Hematopoietic multipotent progenitor cell treated with erythropoietin and hydrocortisone succinate and interleukin-3 and kit ligand, for 17 days (in vitro differentiated cells): ENCODE measurements at places on chromosomes 11 and 22.

DNA sequence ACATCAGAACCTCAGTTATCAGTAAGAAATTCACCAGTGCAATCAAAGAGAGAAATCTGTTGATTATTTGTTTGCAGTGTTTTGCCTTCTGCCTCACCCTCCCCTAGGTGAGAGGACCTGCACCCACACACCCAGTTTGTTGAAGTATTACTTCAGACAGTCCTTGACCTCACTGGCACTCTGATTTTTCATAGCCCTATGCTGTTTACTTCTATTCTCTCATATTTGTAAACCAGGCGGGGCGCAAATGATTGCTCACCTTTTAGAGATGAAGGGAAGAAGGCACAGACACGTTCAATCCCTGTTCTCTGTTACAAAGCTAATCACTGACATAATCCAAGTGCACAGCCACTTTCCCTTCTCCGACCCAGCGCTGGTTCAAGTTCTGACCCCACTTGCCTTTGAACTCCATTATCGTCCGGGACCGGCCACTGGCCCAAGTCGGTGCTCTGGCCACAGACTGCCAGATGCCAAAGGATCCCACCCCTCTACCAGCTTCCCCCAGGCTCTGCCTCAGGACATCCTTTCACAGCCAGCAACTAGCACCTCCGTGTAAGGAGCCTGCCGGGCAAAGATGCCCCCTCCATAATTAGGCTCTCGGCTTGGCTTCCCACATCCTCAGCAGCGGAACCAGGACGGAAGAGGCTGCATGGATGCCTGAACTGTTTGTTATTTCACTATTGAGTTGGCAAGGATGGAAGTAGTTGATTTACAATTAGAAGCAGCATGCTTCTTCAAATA, 1.7 kb downstream of the ETS1 start:
- DNase-seq, result no peak

DNA sequence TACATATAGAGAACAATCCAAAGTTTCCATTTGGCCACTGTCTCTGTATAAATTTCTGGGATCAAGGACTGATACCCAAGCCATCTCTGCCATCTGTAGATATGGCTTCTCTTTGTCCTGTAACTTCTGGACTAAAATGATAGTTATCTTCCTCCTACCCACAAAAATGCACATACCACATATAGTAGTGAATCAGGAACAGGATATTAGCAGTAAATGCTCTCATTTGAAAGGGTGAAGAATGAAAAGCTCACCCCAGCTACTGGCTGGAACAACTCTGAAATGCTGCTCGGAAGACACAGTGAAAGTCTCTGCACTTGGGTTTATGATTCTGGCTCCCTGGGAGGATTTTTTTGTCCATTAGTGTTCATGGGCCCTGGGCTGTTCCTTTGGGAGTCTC, 856.4 kb upstream of the LRRC4C start:
- no peak for DNase-seq

DNA sequence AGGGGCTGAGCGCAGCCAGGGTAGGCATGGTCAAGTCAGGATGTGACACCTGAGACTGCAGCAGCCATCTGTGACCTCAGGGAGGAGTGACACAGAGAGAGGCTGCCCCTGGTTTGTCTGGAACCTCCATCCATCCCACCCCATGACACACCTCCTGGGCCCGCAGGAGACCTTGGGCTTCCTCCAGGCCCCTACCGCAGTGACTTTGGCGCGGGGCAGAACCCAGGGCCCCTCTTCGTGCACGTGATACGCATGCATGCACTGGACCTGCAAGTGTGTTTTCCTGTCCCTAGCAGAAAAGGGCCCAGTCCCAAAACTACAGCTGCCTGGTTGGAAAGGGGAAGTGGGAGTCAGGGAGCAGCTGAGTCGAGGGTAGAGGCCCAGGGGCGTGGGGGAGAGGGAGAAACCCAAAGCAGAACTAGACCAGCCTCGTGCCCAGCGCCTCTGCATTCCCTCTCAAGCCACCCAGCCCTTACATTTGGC, 7.9 kb upstream of the CYTH4 start:
- DNase-seq, result no peak

GRCh38 chr11:114586797-114587196, 8.8 kb downstream of the NXPE4 start:
- peak; percentile 25 for DNase-seq

- DNase-seq, result no peak
Measured at GRCh38 chr11:121329781-121330395, 37.3 kb downstream of the SC5D start.

- DNase-seq, result no peak
Measured at GRCh38 chr22:47564651-47565434, 802.4 kb downstream of the TBC1D22A start.

DNA sequence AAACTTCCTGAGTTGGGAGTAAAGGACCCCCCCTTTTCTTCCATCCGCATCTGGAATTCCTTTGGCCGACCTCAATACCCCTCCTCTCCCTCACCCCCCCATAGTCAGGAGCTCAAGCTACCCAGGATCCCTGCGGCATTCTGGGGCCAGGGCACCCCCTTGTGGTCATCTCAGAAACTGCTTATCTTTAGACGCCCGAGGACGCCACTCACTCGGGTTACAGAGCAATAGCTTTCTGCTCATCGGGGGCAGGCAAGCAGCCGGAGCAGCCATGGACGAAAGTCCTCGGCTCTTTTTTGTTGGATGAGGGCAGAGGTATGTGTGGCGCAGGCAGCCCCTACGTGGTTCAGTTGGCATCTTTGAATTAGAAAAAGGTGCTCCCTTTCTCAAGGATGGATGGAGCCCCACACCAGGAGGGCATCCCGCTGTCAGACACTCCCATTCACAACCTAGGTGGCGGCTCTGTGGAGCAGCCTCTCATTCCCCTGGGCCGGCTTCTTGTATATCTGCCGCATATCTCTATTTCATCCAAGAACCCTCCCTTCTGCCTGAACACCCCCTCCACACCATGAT, 2.3 kb downstream of the C1QTNF5 start:
- peak; percentile 79 for DNase-seq

DNA sequence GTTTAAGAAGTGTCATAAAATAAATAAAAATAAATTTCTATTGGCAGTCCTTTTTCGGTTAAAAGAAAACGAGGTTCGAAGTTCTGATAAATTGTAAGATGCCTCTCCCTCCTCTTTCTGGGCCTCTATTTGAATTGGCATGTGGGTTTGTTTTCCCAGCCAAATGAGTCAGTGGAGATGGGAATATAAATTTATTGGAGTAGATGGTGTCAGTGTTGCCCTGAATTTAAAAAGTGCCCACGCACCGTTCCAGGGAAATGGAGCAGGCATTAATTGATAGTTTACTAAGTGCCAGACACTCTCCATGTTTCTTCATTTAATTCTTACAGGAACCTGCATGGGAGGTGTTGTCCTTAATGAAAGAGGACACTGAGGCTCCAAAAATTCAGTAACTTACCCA, 119.2 kb downstream of the FEZ1 start:
- DNase-seq, result no peak

- DNase-seq, result no peak
Measured at GRCh38 chr22:42365111-42365865, 66.9 kb downstream of the NFAM1 start.

- DNase-seq, result no peak
Measured at GRCh38 chr11:134026655-134027343, 42.1 kb upstream of the JAM3 start.

GRCh38 chr11:95143106-95143681, 53.5 kb downstream of the ENDOD1 start:
- peak; percentile 37 for DNase-seq

DNA sequence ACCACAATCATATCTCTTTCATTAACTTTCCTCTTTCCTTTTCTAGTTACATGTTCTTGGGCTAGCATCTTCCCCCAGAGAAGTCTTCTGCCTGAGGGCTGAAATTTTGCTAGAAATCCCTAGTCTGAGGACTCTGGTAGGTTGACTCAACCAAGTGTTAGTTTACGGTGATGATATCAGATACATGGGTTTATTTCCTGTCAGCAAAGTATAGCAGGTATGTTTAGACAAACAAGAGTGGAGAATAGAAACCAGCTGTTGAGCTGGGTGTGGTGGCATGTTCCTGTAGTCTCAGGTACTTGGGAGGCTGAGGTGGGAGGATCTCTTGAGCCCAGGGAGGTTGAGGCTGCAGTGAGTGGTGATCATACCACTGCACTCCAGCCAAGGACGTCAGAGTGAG, 11.2 kb downstream of the FOLR1 start:
- DNase-seq, result no peak

DNA sequence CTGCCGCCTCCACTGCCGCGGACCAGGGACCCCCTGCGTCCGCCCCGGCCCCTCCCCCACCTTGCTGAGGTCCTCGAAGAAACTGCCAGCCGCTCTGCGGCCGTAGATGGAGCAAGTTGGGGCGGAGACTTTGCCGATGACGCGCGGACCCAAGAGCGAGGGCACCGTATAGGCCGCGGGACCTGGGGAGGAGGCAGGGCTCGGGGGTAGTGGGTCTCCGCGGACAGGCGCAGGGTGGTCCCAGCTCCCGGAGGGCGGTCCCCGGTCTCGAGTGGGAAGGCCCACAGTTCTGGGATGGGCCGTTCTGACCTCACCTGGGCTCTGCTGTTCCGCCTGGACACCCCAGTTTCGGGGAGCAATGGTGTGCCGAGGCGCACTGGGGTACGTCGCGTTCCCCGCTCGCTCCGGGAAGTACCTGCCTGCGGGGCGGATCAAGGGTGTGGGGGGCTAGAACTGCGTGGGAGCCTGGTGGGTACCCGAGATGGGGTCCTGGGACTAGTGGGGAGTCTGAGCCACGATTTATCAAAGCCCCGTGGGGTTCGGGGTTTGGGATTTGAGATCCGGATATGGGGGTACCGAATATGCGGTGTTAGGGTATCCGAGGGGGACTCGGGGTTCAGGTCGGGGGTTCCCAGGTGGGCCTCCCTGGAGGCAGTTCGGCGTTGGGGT, 1.2 kb upstream of the TYMP start:
- DNase-seq, result no peak

DNA sequence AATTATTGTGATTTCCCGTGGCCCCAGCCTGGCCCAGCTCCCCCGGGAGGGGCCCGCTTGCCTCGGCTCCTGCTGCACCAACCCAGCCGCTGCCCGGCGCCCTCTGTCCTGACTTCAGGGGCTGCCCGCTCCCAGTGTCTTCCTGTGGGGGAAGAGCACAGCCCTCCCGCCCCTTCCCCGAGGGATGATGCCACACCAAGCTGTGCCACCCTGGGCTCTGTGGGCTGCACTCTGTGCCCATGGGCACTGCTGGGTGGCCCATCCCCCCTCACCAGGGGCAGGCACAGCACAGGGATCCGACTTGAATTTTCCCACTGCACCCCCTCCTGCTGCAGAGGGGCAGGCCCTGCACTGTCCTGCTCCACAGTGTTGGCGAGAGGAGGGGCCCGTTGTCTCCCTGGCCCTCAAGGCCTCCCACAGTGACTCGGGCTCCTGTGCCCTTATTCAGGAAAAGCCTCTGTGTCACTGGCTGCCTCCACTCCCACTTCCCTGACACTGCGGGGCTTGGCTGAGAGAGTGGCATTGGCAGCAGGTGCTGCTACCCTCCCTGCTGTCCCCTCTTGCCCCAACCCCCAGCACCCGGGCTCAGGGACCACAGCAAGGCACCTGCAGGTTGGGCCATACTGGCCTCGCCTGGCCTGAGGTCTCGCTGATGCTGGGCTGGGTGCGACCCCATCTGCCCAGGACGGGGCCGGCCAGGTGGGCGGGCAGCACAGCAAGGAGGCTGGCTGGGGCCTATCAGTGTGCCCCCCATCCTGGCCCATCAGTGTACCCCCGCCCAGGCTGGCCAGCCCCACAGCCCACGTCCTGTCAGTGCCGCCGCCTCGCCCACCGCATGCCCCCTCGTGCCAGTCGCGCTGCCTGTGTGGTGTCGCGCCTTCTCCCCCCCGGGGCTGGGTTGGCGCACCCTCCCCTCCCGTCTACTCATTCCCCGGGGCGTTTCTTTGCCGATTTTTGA, 3.3 kb upstream of the ANKRD13D start:
- DNase-seq, result no peak

- no peak for DNase-seq
Measured at GRCh38 chr11:76181371-76181770, 24.9 kb downstream of the WNT11 start.

- no peak for DNase-seq
Measured at GRCh38 chr11:1351278-1351937, 38.3 kb upstream of the BRSK2 start.

DNA sequence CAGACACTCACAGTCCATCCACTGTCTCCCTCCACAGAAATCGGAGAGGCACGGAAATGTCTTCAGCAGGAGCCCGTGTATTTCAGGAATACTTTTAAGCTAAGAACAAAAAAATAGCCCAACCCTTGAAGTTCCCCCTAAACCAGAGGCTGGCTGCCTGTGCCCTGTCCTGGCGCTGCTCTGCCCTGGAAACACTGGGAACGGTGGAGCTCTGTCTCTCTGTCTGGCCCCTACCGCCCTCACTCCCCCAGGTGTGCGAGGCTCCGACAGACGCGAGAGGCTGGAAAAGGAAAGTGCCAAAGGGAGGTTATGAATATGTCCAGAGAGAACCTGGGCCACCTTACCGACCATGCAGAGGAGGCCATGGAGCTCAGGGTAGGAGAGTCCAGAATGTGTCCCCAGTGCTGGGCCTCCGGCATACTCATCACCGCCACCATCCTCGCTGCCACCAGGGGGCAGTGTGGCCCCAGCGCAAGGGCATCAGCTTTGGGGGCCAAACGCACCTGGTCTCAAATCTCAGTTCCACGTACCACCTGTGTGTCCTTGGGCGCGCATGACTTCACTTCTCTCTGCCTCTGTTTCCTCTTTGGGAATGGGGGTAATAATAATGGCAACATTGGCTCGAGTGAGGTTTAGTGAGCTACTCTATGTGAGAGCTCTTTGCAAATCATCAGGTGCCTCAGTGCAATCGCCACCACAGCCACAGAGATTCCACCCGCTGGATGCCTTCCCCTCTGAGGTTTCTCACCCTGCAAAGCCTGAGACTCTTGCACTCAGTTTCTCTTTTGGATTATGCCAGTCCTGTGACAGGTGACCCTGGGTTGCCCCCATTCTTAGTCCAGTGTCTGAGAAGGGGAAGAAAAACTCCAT, 10.4 kb upstream of the SLCO2B1 start:
- DNase-seq, result peak; percentile 59

DNA sequence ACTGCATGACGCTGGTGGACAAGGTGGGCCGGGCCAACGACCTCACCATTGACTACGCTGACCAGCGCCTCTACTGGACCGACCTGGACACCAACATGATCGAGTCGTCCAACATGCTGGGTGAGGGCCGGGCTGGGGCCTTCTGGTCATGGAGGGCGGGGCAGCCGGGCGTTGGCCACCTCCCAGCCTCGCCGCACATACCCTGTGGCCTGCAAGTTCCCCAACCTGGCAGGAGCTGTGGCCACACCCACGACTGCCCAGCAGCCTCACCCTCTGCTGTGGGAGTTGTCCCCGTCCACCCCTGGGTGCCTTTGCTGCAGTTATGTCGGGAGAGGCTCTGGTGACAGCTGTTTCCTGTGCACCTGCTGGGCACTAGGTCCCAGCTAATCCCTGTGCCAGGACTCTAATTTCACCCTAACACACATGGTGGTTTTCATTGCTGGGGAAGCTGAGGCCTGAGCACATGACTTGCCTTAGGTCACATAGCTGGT, 49.0 kb upstream of the PPP6R3 start:
- DNase-seq, result peak; percentile 64

GRCh38 chr11:94753630-94754029, 14.5 kb upstream of the AMOTL1 start:
- DNase-seq, result no peak

GRCh38 chr11:103633068-103633788, 403.2 kb upstream of the DDI1 start:
- DNase-seq, result no peak
